Activated CD4-positive, alpha-beta T cell treated with anti-CD3 and anti-CD28 coated beads for 1 hour (primary cell): ENCODE measurements at places on chromosomes 4 and X.

- no peak for DNase-seq
Measured at GRCh38 chr4:2046031-2046961, 12.8 kb upstream of the NAT8L start.

GRCh38 chr4:1049591-1049905, 38.1 kb downstream of the FGFRL1 start:
- no peak for DNase-seq

DNA sequence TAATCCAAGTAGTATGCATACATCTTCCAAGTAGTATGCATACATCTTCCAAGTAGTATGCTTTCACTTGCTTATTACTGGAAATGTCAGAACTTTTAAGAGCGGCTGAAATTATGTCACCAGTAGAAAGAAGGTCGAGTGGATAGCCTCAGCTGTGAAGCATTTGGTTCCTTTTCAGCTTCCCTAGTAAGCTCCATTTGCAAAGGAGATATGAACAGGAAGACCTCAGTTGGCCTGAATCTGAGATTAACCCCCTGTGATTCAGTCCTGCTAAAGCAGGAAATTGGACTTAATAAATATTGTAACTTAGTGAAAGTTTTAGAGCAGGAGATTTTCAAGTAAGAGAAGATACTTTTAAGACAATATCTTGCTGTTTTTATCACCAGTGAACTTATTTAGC, 48.1 kb downstream of the PCDH7 start:
- no peak for DNase-seq

GRCh38 chr4:22363036-22363435, 152.8 kb downstream of the ADGRA3 start:
- no peak for DNase-seq

- DNase-seq: no peak
Measured at GRCh38 chrX:50469206-50469605, 1.4 kb downstream of the DGKK start.

GRCh38 chr4:3029464-3029863, 44.9 kb downstream of the HTT-AS start:
- no peak for DNase-seq

GRCh38 chrX:117610806-117611205, 505.8 kb downstream of the KLHL13 start:
- DNase-seq: no peak

DNA sequence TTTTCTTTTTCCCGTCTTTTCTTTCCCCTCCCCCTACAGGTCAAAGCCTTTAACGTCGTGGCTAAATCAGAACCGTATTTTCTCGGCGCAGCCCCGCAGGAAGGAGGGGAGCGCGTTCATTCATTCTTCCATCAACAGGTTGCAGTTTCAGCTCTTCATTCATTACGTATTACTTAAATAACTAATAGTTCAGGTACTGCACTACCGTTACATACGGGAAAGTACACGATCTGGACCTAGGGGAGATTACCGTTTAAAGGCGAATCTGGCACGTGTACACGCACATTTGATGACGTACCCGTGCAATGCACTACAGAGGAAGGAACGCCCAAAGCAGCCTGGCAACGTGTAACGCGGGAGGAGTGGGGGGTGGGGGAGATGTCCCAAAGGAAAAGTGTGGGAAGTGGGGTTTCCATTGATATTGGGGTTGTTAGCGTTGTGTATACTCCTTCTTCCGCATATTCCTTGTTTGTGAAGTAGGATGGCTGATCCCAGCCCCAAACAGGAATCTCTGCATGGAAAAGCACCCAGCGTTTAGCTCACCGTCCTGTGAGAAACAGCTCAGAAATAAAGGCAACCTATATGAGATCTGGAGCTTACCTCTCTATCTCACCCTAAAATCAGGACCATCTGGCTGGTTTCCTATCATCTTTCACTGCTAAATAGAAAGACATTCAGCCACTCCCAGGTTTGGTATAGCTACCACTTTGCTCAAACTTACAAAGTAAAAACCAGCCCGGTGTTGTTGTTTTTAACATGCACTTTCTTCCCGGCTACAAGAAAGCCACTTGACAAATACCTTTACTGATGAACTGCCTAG, 585 bp upstream of the SEC24D start:
- peak; percentile 11 for DNase-seq

DNA sequence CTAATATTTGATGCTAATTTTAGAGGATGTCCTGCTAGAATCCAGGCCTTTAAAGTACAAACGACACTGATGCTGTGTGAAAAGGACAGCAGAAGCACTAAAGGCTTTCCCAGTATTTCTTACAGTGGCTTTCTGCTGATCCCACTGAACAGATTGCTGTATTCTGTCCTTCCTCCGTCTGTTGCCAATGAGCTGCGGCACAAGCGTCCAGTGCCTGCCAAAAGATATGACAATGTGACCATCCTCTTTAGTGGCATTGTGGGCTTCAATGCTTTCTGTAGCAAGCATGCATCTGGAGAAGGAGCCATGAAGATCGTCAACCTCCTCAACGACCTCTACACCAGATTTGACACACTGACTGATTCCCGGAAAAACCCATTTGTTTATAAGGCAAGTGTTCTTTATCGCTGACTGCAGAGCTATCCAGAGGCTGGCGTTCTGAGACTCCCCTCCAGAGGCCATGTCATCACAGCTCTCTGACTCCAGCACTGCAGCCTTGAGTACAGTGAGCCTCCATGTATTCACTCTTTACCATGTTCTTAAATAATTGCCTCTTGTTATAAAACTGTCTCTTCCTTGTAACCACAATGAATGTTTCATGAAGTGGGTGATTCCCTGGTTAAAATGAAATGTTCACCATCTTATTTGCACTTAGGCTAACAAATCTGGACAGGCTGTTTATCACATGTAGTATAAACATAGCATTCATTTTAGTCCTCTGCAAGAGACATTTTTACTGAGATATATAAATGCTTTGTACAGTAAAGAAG, 43.6 kb downstream of the GUCY1B1 start:
- no peak for DNase-seq

- DNase-seq: no peak
Measured at GRCh38 chr4:155705664-155706063, 39.0 kb downstream of the GUCY1A1 start.

DNA sequence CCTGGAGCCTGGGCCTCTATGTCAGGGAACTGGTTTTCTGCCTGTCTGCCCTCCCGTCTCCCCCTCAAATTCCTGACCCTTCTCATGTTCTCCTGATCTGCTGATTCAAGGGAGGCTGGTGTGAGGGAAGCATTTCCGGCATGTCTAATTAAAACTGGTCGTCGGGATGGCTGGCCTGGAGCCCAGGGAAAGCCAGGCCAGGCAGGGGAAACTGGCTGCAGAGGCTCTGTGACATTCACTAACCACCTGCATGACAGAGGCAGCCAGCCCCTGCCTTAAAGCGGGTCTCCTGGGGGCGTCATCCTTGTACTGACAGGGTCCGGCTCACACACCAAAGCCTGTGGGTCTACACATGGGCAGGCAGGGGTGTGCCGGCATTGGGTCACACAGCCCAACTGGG, 35.2 kb downstream of the ABLIM2 start:
- DNase-seq: no peak

DNA sequence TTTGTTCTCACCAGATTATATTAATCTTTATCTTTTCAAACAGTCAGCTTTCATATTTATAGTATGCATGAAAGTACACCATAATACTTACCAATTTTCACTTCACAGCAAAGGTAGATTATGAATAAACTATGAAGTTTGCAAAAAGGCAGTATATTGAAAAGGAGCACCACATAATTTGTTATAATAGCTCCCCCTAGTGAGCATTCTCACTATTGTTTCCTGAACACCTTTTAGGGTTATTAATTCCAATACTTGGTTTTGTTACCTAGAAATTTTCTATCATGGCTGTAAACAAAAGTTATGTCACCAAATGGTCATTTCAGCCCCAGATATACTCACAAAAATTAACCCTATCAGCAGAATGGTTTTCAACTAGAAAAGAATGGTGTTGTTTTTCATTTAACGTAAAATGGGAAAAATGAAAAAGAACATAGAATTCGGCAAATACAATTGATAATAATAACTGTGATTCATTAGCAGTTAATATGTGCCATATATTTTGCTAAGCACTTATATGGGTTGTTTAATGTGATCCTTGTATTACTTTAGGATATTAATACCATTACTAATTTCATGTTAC, 30.2 kb upstream of the NKX6-1 start:
- DNase-seq: no peak

DNA sequence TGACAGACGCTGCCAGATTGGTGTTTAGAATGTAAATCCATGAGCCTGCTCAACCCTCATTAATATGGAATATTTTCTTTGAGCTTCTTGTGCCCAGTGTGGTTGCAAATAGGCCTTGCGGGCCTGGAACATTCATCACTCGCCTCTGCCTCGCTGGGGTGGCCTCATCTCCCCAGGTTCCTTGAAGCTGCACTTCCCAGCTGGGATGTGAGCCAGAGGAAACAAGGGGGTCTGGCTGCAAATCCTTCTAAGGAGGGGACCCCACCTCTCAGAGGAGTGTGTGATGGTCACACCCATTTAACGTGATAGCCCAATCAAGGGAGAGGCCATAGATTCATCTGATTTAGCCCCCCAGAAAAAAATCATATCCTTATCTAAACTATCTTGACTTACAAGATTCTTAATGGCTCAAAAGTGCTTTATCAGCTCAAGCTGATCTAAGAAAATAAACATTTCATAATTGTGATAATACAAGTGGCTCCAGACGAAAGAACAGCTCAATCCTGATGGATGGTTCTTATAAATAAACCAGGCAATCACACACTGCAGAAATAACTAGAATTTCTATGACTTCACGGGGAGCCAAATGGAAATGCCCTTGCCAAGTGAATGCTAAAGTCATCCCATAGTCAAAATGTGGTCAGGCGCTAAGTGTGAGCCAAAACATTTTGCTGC, 189.9 kb downstream of the PTTG2 start:
- no peak for DNase-seq

GRCh38 chr4:165505958-165506837, 127.4 kb downstream of the CPE start:
- DNase-seq: no peak

GRCh38 chr4:5034206-5034605, 14.9 kb upstream of the CYTL1 start:
- DNase-seq: no peak

DNA sequence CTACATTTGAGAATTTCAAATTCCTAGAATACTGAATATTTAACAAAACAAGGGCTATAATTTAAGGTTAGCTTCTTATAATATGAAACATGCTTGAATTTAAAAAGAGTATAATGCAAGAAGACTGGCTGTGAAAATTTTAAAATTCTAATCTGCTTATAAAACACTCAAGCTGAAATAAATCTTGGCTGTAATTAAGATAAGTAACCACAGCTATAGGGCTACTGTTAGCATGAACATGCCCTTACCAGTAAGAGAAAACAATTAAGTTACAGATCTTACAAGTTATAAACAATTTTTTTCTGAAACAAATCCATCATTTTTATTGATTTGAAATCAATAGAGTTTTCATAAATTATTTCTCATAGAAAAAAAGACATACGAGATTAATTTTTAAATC, 148.2 kb downstream of the INPP4B start:
- DNase-seq: no peak

DNA sequence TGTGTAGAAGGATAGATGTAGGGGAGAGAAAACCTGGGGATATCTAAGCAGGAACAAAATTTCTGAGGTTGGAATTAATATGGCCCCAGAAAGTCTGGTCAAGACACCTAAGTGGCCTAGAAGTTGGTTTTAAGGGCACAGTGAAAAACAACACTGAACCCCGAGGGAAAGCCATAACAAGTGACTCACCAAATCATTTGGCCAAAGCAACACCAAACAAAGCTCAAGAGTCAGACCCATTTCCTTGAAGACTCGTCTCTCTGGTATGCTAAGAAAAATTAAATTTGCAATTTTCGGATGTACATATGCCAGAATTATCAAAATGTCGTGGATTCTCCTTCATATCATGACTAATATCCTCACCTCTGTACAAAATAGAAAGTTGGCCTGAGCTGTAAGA, 162.9 kb downstream of the SMIM20 start:
- DNase-seq: no peak

DNA sequence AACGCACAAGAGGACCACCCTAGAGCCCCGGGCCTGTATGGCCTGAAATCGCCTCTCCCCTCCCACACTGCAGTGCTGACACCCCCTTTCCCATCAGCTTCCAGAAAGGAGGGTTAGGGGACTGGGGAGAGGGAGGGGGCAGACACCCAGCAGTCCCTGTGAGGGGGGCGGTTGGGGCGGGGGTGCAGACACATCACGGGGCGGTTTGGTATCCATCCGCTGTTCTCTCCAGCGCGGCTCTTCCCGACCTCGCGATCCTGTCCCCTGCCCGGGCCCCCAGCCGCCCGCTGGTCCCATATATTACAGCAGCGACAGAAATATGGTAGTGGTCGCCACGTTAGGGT, 404 bp upstream of the GPRASP2 start:
- no peak for DNase-seq

GRCh38 chrX:18291006-18291545, 63.4 kb downstream of the SCML2 start:
- DNase-seq: no peak

GRCh38 chr4:141036786-141037185, 96.5 kb downstream of the RNF150 start:
- no peak for DNase-seq

DNA sequence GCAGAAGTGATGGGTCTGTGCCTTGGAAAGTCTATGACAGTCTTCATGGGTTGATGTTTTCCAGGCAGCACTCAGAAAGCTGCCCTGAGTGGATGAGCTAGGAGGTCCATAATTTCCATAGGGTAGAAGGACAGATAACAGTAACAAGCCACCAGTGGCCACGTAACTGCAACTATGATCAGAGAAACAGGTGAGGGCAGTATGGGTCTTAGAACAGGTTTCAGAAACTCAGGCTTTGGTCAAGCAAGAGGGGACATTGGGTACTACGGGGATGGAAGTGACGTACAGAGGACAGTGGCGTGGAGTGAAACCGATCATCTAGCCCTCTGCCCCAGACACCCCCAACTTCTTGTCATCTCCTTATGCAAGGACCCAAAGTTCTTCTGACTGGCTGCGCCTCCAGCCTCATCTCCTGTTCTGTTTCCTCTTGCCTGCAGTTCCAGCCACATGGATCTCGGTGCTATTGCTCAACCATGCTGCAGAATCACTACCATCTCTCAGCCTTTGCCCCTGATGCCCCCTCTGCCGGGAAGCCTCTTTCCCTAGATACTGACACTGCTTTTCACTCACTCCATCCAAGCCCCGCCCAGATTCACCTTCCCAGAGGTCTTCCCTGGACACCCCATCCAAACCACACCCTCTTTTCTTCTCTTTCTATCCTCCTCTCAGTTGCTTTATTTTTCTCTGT, 123.4 kb downstream of the MFAP3L start:
- no peak for DNase-seq
